ENCODE measurements at places on chromosomes 11 and 22.

DNA sequence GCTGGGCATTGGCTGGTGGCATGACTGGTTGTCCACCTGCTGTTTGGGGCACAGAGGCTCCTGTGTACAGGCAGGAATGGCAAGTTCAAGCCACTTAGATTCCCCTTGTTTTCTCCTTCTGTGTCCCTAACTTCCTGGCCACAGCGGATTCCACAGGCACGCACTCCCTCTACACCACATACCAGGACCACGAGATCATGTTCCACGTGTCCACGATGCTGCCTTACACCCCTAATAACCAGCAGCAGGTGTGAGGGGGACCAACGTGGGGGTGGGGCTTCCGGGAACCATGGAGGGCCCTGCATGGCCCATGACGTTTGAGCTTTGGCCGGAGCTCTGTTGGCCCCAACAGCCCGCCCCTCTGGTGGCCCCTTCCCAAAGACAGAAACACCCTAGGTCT is 7.8 kb downstream of the SIPA1 start:
- no peak for DNase-seq

- DNase-seq = no peak
Observed at GRCh38 chr22:17575681-17576080, 12.4 kb downstream of the SLC25A18 start.

GRCh38 chr11:111454561-111455192 is 57.5 kb downstream of the BTG4 start:
- DNase-seq = peak; percentile 30

GRCh38 chr11:118055966-118056365 is 20.9 kb upstream of the TMPRSS4 start:
- DNase-seq = no peak

DNA sequence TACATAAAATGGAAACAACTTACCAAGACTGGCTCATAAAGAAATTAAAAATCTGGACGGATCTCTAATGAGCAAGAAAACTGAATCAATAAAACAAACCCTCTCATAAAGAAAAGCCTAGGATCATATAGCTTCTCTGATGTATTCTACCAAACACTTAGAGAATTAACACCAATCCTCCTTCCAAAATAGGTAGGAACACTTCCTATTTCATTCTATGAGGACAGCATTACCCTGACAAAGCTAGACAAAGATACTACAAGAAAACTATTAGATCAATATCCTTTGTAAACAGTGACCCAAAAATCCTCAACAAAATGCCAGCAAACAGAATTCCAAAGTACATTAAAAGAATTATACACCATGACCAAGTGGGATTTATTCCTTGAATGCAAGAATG is 52.9 kb upstream of the CLTCL1 start:
- no peak for DNase-seq

GRCh38 chr11:120929090-120929489 is 94.8 kb upstream of the TBCEL start:
- DNase-seq = no peak

DNA sequence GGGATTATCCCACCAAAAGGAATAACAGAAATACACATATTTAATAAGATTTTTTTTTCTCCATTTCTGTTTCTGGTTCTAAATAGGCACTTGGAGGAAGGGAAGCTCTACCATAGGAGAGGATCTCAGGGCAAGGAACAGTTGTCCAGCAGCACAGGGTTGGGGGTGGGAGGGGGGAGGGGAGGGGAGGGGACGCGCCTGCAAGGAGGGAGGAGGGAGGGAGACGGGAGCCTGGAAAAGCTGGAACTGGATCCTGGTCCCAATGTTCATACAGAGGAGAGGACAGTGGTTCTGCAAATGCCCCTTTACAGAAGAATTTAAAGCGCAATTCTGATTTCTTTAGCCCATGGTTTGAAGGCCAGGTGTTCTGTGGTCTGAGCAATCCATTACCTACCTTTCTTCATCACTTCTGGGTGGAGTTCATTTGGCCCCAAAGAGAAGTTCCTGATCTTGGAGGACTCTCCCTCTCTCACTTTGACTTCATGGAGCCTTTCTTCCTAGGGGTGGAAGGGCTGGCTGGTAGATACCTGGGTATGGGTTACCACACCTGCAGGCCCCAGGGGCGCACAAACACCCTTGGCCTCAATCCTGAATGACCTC is 348.9 kb upstream of the NCAM1 start:
- no peak for DNase-seq

- no peak for DNase-seq
Observed at GRCh38 chr22:24115247-24116207, 65.8 kb upstream of the SUSD2 start.

Data from KBM-7 (cell line).